Karpas-422 (cell line): ENCODE measurements at places on chromosomes 1 and 21.

DNA sequence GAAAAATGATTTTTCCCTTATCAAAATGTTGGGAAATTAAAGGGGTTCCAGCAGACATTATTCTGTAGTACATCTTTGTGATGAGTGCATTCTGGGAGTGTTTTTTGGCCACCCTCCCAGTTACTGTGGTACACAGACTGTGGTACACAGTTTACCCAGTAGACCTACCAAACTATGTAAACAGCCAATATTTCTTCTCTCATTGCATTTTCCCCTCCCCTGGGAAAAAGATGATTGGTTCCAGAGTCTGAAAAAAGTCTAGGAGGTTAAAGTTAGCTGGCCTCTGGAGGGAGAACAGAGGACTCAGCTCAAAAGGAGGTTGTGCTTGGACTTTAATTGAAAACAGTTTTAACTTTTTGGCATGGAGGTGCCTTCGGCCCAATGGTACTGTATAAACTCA is 42.5 kb downstream of the PGM1 start:
- DNase-seq, result no peak

- no peak for DNase-seq
Observed at GRCh38 chr1:110634455-110635311, 28.5 kb upstream of the KCNA2 start.

- no peak for DNase-seq
Observed at GRCh38 chr1:212531796-212532195, 76.8 kb upstream of the ATF3 start.

- DNase-seq, result peak; percentile 52
Observed at GRCh38 chr21:45255381-45256020, 32.2 kb downstream of the POFUT2 start.

- peak; percentile 86 for DNase-seq
Observed at GRCh38 chr1:234065794-234066447, 161.4 kb downstream of the SLC35F3 start.

DNA sequence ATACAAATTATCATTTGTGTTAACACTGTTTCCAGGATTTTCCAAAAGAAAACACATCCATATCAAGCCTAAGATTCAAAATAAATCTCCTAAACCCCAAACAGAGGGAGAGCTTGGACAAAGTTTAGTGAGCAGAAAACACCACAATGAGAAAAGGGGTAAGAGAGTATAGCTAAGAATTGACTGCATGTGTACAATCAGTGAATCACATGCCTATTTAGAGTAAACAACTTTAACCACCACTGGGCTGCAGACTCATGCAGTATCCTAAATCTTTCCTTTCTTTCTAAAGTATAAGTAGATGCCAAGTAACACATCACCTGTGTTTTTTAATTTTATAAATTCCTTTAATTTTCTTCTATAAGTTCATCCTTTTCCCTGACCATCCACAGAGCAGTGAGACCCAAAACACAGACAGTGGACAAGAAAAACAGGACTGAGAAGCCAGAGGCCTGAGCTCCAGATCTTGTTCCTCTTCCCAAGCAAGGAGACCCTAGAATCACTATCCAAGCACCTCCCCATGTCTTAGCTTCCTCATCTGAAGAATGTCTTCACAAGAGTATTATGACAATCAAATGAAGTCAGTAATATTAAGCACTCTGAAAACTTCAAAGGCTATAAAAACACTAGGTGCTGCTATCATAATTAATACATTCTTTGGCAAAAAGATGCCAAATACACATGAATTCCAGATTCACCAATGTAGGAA is 93.1 kb downstream of the VAV3 start:
- DNase-seq, result peak; percentile 14

GRCh38 chr1:172251486-172251885 is 169.0 kb upstream of the C1orf105 start:
- no peak for DNase-seq

DNA sequence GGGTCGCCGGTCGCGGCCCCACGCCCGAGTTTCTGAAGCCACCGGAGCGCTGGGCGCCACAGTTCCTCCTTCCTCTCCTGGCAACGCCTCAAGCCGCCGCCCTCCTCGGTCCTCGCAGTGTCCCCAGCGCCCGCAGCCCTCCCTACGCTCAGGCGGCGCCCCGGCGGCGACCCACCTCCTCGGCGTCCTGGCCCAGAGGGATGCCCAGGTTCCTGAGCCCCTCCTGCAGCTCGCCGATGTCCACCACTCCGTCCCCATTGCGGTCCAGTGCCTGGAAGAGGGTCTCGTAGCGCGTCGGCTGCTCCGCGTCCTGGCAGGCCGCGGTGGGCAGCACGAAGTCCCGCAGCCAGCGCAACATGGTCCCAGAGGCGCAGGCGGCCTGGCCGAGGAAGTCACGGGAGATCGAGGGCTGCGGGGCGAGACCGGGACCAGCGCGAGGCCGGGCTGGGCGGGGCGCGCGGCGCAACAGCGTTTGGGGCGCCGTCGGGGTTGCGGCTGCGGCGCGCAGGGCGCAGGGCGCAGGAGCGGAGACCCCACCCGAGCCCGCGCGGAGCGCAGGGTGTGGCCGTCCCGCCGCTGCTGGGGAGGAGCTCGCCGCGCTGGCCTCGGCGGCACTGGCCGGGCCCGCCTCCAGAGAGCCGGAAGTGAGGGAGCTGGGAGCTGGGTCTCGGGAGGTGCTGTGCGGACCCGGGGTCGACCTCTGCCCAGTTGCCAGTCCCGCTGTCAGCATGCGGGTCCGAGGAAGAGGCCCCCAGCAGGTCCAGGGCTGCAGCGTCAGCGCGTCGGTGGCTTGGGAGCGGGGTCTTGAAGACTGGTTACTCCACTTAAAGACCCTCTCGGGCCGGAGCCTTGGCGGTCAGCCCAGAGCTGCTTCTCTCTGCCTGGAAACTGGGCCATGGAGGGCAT is at the start of gene SLC25A24:
Gene SLC25A24, minus strand, starts transcription at position 563 of the 906 bp plus-strand sequence. Its CDS starts 205 bp downstream, at position 358.
- DNase-seq, result peak; percentile 93

GRCh38 chr21:42276076-42276475 is 39.1 kb downstream of the TFF3 start:
- DNase-seq, result no peak

- DNase-seq, result no peak
Observed at GRCh38 chr1:204390751-204391466, 20.7 kb downstream of the PPP1R15B start.
